ENCODE measurements at places on chromosomes 13 and 19.

- no peak for DNase-seq
Observed at GRCh38 chr19:53945998-53946397, 16.7 kb upstream of the CACNG8 start.

GRCh38 chr19:35657904-35658700, 8.2 kb upstream of the UPK1A start:
- no peak for DNase-seq

DNA sequence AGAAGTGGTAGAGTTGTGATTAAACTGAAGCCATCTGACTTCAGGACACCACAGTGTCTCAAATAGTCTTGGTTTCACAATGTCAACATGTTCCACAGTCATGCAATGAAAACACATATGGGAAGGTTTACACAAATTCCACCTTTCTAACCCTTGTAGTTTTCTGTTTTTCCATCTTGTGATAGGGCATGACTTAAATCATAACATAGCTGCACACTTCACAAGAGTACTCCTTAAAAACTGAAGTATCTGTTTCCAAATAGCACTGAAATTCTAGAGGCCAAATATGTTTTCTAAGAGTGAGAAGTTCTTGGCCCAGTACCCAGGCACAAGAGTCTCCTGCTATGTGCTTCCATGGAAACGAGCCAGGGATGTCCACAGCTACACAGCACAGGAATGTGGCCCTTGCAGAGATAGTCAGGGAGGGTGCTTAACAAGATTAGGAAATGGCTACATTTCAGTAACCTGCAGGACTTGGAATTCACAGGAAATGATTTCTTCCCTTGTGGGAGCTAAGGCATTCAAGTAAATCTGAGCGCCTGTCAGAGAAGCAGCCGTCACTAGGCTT, 269.1 kb downstream of the NDFIP2 start:
- DNase-seq, result peak; percentile 92

DNA sequence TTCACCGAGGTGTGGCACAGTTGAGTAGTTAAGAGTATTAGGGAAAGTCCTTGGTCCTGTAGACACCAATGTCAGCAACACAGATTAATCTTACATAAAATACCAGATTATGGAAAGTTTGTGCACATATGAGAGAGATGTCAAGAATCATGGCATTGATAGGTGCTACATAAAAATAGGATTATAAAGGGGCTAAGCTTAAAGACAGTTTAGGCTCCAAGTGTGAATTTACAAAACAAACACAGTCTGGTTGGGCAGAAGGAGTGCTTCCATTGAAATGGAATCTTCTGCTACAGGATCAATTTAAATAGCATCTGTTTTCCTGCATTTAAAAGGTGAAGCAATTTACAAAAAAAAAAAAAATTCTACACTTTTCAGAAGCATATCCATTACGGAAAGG, 292.9 kb downstream of the DNAJC15 start:
- DNase-seq, result no peak

DNA sequence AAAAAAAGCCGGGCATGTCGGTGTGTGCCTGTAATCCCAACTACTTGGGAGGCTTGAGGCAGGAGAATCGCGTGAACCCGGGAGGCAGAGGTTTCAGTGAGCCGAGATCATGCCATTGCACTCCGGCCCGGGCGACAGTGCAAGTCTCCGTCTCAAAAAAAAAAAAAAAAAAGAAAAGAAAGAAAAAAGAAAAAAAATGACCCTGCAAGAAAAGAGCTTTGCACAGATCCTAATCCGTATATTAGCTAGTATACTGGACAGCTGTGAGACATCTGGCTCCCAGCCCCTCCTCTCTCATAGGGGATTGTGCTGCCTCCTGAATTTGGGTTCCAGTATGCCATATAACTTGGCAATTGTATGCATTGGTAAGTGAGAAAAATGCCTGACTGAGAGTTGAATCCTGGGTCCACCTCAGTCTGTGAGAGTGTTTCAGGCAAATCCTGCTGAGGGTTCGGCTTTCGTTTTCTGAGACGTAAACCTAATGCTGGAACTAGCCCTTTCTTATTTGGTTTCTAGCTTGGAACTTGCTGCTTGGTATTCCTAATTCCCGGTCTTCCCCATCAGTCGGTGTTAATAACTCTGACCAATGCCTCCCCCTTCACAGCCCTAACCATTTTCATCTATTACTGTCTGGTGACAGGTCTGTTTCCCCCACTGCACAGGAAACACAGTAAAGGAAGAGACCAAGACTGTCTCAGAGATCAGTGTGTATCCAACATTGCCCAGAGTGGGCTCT, 1.3 kb upstream of the AKT2 start:
- DNase-seq, result no peak

DNA sequence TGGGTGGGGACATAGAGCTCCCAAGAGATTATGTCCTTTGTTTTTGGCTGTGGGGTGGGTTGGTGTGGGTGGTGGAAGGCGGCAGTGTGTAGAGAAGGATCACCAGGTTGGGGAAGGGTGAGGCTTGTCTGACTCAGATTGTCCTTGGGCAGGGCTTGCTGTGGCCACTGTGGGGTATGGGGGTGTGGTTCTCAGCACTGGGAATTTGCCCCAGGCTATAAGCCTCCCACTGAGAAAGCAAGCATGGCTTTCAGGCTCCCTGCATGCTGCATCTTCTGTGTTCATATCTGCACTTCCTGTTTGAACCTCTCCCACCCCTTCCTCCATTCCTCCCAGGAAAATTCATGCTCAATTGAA, 34.9 kb downstream of the DNAJC15 start:
- no peak for DNase-seq

- no peak for DNase-seq
Observed at GRCh38 chr13:112637017-112637801, 49.3 kb upstream of the TUBGCP3 start.

DNA sequence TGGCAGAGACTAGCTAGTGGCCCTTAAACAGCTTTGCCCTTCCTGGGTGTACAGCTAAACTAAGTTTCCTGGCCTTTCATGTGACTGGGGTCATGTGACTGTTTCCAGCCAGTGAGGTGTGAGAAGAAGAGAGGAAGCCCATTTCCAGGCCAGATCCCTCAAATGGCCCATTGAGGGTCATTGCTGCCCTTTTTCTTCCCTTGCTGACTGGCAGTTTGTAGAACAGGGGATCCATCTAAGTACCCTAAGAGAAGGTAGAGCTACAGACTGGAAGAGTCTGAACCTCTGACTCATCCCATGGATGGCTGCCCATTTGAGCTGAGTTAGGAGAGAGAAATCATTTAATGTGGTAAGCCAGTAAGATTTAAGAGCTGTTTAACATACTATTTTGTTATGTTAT, 2.8 kb downstream of the SWSAP1 start:
- DNase-seq, result peak; percentile 67

- DNase-seq, result no peak
Observed at GRCh38 chr19:812747-813218, 9.0 kb downstream of the PLPPR3 start.

- DNase-seq, result peak; percentile 59
Observed at GRCh38 chr19:1264801-1265614, 4.1 kb upstream of the CIRBP start.

GRCh38 chr13:72648513-72649065, 78.8 kb downstream of the MZT1 start:
- DNase-seq, result no peak

DNA sequence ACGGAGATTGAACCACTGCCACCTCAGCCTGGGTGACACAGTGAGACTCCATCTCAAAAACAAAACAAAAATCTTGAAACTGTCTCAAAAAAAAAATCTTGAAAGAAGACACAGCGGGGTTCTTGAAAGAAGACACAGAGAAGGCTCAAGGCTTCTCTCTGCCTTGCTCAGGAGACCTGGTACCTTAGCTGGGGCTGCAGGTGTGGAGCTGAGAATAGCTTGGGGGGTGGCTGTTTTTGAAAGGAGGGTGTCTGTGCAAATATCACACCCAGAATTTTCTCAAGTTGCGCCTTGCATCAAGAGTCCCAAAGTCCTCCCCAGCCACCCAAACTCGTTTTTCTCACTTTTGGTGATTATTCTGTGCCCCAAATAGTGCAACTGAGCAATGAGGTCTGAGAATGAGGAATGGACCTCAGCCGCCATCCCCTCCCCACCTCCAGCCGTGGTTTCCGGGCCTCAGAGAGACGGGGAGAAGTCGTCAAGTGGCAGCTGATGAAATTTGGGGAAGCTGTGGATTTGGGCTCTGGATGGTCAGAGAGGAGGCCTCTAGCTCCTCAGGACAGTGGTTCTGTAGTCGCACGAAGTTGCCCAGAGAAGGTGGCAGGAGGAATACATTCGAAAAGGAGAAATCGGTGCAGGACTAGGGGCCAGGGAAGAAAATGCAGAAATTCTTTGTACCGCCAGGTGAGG, 8.8 kb downstream of the S1PR2 start:
- DNase-seq, result no peak

GRCh38 chr13:112968380-112968909, 569 bp upstream of the MCF2L start:
- peak; percentile 83 for DNase-seq

DNA sequence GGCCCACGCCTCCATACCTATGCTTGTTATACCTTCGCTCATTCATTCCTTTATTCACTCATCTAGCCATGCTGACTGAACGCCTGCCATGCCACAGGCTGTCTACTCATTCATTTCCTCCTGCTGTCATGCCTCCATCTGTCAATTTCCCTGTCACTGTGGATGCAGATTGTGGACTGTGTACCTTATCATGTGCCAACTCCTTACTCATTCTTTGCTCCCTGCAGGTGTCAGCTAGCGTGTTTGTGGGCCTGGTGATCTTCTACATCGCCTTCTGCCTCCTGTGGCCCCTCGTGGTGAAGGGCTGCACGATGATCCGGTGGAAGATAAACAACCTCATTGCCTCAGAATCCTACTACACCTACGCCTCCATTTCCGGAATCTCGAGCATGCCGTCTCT, 4.1 kb upstream of the PSMD8 start:
- DNase-seq, result no peak

- no peak for DNase-seq
Observed at GRCh38 chr13:50140153-50140552, 124.9 kb downstream of the KCNRG start.

DNA sequence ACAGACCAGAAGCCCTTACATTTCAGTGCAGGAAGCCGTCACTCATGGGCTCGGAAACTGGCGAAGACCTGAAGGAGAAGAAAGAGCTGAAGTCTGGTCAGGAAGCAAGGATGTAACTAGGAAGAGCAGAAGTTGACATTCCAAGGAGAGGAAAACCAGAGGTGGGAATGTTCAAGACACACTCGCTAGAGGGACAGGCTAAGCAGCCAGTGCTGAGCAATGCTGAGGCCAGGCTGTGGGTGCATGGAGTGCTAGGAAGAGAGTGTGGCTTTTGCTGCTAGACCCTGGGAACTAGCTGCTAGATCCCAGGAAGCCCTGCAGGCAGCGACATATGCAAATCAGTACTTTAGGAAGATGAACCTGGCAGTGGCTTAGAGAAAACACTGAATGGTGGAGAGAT, 12.1 kb upstream of the URAD start:
- DNase-seq, result no peak

DNA sequence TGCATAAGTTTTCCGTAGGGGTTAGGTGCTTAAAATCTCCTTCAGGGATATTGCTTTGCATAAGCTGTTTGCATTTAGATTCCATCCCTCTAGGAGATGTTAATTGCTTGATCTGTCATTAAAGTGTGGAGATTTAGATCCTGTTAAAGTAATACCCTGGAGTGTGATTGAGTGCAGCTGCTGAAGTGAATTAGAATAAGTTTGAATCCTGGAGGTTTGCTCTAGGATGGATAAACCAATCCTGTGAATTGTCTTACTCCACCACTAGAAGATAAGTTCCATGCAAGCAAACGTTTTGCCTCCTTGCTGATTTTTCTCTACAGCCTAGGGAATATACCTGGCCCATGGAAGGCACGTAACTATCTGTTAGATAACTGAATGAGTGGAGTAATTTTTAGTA, 1487.2 kb upstream of the PRR20A start:
- DNase-seq, result no peak

DNA sequence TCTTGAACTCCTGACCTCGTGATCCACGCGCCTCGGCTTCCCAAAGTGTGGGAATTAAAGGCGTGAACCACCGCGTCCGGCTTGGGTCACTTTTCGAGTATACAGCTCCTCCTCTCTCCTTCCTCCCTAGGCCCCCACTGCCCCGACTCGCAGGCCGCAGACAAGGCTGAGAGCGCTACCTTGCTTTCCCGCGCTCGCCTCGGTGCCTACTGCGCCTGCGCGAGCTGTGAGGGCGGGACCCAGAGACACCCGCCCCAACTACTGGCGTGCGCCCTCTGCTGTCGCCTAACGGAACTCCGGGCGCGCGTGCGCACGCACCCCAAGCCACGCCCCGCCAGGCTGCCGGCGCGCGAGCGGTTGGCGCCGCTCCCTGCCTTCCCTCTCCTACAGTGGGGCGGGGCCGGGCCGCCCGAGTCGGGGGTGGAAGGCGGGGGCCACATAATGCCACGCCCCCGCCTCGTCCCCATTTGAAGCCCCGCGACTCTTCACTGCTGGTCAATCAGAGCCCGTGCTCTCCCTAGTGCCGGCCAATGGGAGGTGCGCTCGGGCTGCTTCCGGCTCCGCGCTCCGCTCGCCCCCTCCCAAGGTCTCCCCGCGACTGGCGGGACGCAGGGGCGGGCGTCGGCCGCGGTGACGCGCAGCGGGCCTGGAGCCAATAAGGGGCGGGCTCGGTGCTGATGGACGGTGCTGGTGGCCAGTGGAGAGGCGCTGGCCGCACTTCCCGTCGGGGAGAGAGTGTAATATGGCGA, at the start of gene RAB8A:
Gene RAB8A (plus strand): TSS at position 730 of the 749 bp plus-strand sequence. CDS start 13 bp downstream, at position 743.
- DNase-seq, result peak; percentile 99

GRCh38 chr13:108212886-108213285, 2.5 kb downstream of the LIG4 start:
- no peak for DNase-seq

GRCh38 chr13:45615501-45616101, at the start of gene ERICH6B:
TSS of gene ERICH6B (minus strand) at chr13:45615739. CDS start at chr13:45597005, 18,734 bp downstream.
- peak; percentile 5 for DNase-seq

- no peak for DNase-seq
Observed at GRCh38 chr13:108734676-108735075, 105.3 kb downstream of the MYO16 start.

DNA sequence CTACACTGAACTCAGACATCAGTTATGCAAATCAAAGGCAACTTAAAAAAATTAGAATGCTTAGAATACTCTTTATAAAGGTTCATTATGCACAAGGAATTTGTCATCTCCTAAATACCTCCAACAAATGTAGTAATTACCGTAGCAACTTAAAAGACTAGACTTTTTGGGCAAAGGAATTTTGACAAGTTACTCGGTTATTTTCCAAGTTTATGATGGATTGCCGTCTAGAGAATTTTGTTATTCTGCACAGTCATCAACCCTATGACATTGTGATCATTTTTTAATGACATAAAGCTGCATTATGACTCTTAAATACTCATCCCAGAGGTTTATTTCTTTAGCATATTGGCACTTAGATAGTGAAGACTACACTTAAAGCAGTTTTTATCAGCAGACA, 71.9 kb downstream of the TRPC4 start:
- DNase-seq, result no peak

- DNase-seq, result no peak
Observed at GRCh38 chr13:73250061-73250460, 191.3 kb downstream of the KLF5 start.

DNA sequence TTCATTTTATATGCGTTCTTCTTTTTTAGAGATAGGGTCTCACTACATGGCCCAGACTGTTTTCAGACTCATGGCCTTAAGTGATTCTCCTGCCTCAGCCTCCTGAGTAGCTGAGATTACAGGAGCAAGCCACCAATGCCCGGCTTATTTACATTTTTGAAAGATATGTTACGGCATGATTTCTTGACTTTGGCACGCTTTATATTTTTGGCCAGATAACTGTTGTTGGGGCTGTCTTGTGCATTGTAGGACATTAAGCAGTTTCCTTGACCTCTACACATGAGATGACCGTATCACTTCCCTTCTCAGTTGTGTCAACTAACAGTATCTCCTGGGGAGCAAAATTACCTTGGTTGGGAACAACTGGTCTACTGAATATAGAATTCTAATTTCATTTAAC, 28.9 kb upstream of the CLDN10 start:
- no peak for DNase-seq
